Fibroblast of villous mesenchyme (primary cell): ENCODE measurements at places on chromosomes 5 and 9. TPM values are rescaled to one million over a fixed set of nuclear protein-coding genes. Genes with fewer than 3 reads are reported as not detected.

Gene AK3
- 54.4 and 72.5 TPM in 2 replicates for total RNA-seq

Gene EMB
- total RNA-seq, result 0.86 and 0.97 TPM in 2 replicates

Gene TEK
- total RNA-seq, result 12.5 and 25.8 TPM in 2 replicates

Gene DND1
- total RNA-seq, result 0.32 TPM in 1 of 2 replicates, not detected in the other

DNA sequence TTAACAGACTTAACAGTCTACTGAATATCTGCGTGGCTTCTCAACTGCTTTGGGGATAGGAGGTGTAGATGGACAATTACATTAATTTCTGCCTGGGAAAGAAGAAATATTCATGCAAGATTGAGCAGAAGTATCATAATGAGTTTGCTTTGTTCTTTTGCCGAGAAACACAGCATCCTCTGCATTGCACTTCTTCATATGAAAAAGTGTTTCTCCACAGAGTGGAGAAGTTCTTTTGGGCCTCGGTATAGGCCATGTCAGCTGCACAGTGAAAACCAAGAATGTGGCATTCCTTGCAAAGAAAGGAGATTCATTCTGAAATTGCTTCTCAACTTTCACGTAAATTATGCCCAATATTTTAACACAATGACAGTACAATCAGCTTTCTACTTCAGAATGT is 17.6 kb upstream of the SNX2 start:
- no peak for DNase-seq

GRCh38 chr5:14816374-14816998 is 55.1 kb downstream of the ANKH start:
- no peak for DNase-seq

GRCh38 chr9:70978085-70978484 is 143.3 kb downstream of the TRPM3 start:
- no peak for DNase-seq

- peak; percentile 39 for DNase-seq
These were observed 110.5 kb upstream of the CDKN2B start for GRCh38 chr9:22119522-22120158.

DNA sequence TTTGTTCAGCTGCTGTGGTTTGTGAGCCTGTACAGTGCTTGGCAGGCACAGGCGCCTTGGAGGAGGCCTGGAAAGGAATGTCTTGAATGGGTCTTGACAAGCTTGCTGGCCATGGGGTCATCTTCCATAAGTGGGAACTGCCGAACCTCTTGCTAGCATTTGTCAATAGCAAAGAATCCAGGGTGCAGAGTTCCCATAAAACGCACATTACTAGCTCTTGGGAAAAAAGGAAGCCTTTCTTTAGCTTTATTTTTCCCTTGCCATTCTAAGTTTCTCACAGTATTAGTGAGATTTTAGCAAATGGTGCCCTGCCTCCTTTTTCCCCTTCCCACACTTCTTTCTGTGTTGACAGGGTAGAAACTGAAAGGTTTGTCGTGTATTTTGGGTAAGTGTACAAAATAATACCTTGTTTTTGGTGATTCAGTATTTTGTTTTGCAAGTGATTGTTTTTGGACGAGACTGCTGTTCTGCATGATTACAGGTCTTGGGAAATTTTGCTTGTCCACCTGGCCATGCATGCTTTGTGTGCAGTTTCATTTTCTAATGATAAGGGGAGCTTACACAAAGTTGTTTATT is 82.0 kb downstream of the ADGRV1 start:
- DNase-seq, result no peak
